NCI-H345 (cell line): ENCODE measurements at places on chromosomes 13 and 19.

DNA sequence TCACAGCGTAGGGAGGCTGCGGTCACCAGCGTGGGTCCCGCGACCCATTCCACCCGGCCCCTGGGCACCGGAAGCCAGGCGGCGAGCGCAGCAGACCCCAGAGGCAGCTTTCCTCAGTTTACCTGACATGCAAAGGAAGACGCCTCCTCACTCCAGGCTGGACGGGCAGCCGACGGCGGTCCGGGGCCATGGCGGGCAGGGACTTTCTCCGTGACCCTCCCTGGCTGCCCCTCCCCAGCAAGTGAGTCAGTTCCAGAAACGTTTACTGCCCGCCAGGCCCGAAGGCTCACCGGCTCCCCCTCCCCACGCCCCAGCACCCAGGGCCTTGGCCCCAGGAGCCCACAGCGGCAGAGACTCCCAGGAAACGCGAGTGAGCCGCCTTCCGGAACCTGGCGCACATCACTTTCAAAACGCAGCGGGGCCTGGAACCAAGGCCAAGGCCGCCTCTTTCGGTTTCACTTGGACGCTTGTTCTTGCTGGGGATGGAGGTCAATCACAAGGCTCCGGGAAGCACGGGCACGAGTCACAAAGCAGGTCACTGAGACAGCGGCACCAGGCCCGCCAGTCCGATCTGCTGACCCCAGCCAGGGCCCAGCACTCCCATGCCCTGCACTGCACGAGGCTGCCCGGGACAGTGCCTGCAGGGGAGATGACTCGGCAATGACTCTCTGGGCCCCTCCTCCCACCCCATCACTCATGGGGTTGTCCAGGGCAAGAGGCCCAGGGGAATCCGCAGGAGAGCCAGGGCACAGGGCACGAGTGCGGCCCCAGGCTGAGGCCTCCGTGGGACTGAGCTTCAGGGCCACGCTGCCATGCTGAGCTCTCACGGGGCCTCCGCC lies 5.3 kb downstream of the SBNO2 start:
- DNase-seq, result no peak

DNA sequence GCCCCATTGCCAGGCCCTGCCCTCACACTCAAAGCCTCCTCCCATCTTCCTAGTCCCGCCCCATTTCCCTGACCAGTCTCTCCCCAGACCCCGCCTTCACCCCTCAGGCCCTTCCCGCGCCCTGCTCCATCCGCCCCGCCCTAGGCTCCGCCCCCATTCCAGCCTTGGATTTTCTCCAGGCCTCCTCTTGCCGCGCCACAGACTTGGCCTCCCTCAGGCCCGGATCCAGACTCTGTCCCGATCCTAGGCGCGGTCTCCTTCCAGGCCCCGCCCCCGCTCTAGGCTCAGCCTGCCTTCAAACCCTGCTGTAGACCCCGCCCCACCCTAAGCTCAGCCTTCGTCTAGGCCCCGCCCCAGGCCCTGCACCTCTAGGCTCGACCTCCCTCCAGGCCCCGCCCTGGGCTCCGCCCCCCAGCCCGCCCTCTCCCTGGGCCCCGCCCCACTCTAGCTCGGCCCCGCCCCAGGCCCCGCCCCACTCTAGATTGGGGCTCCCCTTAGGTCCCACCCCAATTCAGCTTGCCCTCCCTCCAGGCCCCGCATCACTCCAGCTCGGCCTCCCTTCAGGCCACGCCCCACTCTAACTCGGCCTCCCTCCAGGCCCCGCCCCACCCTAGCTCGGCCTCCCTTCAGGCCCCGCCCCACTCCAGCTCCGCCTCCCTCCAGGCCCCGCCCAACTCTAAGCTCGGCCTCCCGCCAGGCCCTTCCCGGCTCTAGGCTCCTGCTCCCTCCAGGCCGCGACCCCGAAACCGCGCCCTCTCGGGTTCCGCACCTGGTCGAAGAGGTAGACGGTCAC lies 18.5 kb downstream of the LMTK3 start:
- peak; percentile 97 for DNase-seq

GRCh38 chr13:79307866-79308298 lies 98.2 kb downstream of the RBM26 start:
- no peak for DNase-seq

GRCh38 chr13:110301083-110301482 lies 5.9 kb downstream of the COL4A1 start:
- no peak for DNase-seq

DNA sequence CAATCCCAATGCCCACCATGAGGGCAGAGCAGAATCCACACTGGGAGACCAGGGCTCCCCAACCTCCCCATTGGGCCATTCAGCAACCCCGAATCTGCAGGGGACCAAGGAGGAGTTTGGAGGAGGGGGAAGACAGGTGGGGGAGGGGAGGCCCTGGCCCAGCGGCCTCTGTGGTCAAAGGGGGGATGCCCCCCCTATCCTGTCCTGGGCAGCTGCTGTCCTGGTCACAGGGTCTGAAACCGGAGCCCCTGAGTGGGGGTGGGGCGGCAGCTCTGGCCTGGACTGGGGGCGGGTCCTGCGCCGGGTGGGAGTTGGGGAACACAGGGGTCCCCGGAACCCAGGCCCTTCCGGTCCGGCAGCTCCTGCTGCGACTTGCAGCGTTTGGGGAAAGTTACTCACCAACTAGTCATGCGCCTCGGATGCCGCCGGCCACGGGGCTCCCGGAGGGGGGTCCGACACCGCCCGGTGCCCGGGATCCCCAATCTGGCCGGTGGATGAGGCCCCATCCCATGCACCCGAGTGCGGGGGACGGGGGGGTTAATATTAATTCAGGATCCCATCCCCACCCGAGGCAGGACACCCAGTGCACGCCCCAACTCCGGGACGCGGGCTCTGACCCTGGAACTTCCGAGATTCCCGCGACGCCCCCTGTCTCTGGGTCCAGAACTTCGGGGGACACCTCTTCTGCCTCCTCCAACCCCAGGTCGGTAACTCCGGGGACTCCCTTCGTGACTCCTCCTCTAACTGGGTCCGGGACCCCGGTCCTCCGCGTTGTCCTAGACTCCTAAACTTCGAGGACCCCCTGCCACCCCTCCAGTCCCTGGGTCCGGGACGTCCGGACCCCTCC lies 872 bp downstream of the HOMER3 start:
- DNase-seq, result no peak

- DNase-seq, result no peak
Observed at GRCh38 chr19:56116606-56117005, 4.5 kb downstream of the ZNF787 start.

- DNase-seq, result no peak
Observed at GRCh38 chr13:42708391-42708790, 73.0 kb upstream of the FAM216B start.

GRCh38 chr13:33548069-33548468 lies 262.5 kb upstream of the STARD13 start:
- DNase-seq, result no peak

DNA sequence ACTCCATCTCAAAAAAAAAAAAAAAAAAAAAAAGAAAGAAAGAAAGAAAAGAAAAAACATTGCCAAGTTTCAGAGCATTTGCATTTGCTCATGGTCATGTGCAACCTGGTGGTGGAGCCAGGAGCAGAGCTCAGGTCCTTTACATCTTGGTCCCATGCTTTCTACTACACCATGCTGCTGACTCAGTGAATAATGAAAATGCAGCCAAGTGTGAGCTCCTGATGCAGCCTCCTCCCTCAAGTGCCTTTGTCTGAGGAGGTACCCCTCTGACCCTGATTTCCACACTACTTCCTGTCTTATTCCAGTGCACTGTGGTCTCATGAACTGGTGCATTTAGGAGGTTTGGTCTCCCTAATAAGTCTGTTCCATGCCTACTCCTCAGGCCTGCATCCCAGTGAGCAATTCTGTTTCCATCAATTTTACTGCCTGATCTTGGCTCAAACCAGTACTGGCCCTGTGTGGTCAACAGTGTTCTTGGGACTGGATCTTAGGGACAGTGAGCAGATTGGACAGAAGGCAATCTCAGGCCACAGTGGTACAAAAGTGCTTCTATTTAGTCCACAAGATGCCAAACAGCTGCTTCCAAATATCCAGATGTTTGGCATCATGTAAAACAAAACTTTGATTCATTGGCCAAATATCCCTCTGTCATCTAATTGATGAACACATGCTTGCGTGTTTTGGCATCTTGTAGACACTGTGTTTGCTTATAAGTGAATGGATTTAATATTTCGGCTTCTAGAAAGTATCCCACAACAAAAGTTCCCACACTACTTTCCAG lies 28.8 kb upstream of the LRCH1 start:
- DNase-seq, result no peak

- DNase-seq, result no peak
Observed at GRCh38 chr19:43616954-43617353, 2.5 kb downstream of the ZNF428 start.

DNA sequence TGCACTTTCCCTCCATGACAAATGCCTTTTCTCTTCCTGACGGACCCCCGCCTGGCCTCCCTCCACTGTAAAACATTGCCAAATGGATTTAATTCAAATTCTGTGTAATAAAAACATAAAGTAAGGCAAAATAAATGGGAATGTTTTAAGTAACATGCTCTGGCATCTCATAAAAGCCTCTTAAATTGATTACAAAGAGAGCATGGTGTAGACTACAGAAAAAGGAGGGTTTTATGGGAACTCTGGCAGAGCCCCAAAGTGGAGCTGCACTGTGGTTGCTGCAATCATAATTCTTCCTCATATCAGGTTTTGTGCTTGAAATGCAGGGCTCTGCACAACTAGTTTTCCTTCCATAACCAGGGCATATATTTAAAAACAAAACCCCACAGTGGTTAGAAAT lies 44.3 kb upstream of the SIAH3 start:
- DNase-seq, result no peak

DNA sequence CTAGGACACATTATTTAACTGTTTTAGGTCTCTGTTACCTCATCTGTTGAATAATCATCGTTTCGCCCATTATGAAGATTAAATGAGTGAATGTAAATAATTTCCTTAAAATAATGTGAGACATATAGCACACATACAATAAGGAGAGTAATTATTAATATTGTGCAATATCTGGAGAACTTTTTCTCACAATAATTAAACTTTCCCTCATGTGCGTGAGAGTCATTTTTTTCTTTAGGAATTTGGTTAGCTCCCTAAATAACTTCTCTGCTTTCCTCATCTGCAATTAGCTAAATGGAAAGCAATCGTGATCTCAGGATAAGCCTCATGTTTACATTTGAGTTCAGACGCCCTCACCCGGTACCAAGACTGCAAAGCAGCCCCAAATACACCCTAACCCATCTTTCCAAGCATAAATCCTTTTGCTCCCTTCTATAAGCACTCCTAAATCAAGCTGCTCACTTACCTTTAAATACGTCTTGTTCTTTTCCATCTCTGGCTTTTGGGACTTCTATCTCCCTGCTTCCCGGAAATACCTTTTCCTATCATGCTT lies 78.8 kb downstream of the MZT1 start:
- no peak for DNase-seq

DNA sequence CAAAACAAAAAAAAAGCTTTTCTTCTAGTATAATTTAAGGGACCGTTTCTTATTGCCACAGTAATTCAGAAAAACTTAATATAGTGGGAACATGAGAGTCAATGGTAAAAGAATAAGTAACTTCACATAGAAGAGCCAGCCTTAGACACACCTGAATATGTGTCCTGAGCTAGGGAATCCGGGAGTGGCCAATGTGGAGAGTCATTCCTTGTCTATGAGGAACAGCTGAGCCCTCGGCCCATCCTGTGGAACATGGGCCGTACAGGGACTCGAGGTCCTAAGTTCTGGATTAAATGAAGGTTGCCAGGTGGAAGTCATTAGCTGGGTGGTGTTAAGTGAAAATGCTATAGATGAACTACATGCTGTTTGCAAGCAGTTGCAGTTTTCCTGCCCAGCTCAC lies 32.2 kb downstream of the EFNB2 start:
- no peak for DNase-seq

DNA sequence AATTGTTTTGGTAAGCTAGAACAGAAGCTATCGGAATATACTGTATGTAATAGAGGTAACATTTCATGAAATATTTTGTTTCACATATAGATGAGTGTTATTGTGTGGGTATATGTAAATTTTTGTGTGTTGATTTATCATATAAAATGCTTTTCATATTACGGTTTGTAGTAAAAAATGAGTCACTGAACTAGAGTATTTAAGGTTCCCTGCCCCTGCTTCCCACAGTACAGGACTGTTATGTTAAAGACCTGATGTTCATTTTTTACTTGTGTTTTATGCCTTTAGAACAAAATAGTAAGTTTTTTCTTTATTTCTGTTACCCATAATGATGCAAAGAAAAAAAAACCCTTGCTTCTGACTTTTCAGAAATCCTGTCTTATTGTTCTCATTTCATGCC lies 243.4 kb downstream of the ENOX1 start:
- no peak for DNase-seq

DNA sequence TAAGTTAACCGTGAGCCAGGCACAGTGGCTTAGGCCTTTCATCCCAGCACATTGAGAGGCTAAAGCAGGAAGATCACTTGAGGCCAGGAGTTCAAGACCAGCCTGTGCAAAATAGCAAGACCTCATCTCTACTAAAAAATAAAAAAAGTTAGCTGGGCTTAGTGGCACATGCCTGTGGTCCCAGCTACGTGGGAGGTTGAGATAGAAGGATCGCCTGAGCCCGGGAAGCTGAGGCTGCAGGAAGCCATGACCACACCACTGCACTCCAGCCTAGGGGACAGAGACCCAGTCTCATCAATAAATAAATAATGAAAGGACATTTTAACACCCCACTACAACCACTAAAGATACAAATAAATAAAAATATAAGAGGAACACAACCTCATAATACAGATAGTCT lies 21.6 kb downstream of the LSM14A start:
- DNase-seq, result no peak

GRCh38 chr13:78409172-78409571 lies 194.2 kb downstream of the POU4F1 start:
- DNase-seq, result no peak

DNA sequence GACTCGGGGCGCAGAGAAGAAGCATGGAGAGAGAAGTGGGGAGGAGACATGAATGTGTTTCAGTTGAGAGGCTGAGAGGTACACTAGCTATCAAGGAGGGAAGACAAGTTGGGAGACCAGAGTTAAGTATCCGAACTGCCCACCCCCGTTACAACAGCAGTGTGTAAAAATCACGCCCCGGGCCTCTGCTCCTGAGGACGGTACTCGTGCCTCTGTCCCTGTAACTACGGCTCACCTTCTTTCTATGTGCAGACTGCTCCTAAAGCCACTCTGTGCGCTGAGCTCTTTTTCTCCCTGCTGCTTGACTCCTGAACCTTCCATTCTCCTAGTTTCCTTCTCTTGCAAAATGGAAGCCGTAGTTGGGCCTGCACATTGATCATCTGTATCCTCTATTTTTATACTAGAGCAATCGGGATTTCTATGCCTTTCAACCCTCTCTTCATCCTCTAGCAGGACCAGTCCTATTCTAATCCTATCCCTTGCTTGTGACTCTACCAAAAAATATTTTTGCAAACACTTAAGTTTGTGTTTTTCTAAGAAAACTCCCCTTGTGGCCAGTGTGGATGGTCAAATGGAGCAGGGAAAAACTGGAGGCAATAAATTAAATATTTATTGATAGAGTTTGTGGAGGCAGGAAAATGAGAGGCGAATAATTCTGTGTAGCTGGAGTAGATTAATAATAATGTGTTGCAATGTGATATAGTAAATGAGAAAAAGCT lies 569 bp downstream of the POLR1D start:
- no peak for DNase-seq

DNA sequence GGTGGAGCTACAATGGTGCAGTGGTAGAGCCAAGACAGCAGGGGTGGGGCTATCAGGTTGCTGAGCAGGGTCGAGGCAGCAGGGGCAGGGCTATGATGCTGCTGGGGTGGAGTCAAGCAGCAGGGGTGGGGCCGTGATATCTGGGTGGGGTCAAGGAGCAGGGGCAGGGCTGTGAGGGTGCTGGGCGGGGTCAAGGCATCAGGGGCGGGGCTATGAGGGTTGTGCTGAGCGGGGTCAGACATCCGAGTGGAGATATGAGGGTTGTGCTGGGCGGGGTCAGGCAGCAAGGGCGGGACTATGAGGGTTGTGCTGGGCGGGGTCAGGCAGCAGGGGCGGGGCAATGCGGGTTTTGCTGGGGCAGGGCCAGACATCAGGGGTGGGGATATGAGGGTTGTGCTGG lies 14.7 kb downstream of the HCN2 start:
- DNase-seq, result no peak
